ENCODE measurements at places on chromosomes 7 and 10.

GRCh38 chr10:122703483-122704448, 4.1 kb upstream of the C10orf120 start:
- DNase-seq, result no peak

DNA sequence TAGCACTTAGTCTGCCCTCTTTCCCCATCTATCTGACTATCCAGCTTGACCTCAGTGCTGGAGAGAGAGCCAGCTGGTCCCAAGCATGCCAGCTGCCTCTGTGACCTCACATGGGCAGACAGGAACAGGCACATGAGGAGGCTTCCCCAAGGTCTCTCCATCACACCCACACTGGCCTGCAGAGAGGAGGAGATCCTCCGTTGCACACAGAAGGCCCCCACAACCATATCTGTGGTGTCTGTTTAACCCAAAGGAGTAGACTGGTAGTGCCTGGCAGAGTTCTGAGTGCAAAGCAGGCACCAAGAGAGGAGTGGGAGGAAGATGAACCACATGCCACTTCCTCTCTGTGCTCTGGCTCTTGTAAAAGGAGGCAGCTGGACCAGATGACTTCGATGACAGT, 4.8 kb upstream of the ANK3 start:
- no peak for DNase-seq

DNA sequence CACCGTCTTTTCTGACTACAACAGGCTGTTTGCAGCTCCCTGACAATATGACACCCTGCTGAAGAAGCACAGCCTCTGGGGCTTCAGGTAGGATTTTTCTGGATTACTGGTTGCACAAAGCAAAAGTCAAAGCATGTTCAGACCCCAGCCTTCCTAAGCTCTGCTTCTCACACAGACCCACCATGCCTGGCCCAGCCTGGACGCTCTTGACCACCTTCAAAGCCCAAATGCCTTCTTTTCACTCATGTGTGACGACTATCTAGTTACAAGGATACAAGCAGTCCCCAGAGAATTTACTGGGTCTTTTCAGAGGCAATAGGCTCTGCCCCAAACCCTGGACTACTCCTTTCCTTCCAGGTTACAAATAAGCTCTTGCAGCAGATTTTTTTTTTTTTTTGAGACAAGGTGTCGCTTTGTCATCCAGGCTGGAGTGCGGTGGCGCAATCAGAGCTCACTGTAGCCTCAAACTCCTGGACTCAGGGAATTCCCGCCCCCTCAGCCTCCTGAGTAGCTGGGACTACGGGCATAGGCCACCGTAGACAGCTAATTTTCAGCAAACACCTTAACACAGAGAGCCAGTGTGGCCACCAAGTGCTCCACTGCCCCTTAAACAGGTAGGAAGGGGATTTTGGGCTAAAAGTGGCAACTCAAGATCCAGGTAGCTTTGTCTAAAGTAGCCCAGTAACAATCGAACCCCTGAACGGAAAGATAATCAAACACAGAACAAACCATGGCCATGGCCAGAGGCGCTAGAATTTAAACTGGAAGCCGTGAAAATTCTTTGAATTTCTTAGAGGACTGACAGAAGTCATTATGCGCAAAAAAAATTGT, 16.2 kb downstream of the SVIL start:
- no peak for DNase-seq

DNA sequence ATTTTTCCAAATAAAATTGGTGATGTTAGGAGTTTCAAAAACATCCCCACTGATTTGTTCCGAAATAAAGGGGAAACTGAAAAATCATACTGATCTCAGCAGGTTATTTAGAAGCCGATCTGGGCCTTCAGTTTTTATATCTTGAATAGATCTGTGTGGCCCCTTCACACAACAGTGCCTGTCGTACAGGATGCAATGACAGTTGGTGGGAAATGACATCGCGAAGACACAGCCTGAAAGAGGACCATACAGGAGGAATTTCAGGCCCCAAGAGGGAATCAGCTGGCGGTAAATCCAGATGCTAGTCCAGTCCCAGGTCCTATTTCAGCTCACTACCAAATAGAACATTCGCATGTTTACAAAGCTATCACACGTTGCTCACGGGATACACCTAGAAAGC, 3.0 kb downstream of the H2BK1 start:
- no peak for DNase-seq

- no peak for DNase-seq
These were observed 43.3 kb downstream of the TAF3 start for GRCh38 chr10:7861509-7862120.

DNA sequence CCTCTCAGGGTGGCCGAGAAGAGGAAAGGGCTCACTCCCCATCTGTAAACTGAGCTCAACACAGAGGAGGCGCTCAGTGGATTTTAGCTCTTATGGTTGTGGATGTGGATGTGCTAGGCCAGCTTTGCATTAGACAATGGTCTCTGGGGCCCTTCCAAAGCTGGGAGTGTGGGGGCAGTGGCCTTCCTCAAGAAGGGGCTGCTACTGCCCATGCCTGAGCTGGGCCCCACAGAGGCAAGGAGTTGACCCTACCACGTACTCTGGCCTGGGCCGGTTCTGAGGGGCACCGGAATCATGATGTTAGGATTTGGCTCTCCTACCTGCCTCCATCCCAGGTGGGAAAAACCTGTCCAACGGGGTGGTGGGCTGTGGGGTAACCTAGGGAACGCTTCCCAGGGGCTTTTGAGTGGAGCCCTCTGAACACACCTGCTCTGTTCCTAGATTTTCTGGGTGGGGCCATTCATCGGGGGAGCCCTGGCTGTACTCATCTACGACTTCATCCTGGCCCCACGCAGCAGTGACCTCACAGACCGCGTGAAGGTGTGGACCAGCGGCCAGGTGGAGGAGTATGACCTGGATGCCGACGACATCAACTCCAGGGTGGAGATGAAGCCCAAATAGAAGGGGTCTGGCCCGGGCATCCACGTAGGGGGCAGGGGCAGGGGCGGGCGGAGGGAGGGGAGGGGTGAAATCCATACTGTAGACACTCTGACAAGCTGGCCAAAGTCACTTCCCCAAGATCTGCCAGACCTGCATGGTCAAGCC, 11.5 kb downstream of the AQP1 start:
- DNase-seq, result no peak

- no peak for DNase-seq
These were observed 53.2 kb downstream of the KLHDC10 start for GRCh38 chr7:130123501-130123900.

DNA sequence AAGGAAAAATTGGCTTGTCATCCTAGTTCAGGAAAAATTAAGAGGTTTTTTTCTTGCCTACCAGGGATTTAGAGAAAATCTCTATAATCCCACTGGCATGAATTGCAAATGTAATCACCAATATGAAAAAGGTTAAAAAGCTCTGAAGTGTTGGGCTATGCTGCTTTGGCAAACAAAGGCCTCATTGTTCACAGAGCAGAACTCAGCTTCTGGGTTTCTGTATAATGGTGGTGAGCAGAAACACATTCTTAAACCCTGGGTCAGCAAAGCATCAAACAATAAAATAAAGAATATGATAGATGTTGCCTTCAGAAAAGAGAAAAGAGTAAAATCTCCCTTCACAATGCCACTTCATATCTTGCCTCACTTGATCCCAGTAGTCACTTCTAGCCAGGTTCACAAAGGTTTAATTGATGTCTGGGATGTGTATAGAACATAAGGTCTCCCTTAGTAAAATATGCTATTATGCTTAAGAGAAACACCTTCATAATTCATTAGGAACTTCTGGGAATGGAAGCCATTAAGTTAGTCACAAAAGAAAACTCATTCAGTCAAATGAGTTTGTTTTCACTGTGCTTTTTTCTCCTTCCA, 1255.5 kb upstream of the PHF14 start:
- peak; percentile 3 for DNase-seq

DNA sequence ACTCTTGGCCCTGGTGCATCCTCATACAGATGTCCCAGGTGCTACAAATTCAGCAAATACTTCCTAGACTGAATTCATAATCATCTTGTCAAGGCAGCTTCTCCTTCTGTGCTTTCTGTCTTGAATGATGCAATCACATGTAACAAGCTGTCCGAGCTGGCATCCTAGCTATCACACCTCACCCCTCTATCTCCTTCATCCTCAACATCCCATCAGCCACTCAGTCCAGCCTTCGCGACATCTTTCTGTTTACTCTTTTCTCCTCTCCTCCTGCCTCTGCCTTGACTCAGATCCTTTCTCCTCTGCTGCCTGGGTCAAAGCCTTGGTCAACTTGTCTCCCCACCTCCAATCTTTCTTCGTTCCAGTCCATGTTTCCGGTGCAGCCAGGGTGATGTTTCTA, 240.4 kb upstream of the CELF2 start:
- no peak for DNase-seq

- no peak for DNase-seq
These were observed 675.6 kb downstream of the REEP3 start for GRCh38 chr10:64196638-64197315.

DNA sequence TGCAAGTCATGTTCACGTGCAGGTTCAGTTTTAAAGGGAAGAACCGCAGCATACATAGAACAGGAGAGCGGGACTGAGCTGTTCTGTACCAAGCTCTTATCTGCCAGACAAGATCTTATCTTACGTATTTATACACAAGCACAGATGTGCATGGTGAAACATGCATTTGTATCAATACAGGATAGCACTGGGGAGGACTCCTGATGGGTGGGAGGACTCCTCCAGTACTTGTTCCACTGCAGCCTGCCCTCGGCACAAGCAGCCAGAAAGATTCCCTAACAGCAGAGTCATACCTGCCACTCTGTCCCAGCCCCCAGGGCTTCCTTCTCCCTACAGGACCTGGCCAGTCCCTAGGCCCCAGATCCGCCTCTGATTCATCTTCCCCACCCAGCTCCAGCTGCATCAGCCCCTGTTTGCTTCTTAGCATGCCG, 13.2 kb upstream of the PRKCQ start:
- no peak for DNase-seq

DNA sequence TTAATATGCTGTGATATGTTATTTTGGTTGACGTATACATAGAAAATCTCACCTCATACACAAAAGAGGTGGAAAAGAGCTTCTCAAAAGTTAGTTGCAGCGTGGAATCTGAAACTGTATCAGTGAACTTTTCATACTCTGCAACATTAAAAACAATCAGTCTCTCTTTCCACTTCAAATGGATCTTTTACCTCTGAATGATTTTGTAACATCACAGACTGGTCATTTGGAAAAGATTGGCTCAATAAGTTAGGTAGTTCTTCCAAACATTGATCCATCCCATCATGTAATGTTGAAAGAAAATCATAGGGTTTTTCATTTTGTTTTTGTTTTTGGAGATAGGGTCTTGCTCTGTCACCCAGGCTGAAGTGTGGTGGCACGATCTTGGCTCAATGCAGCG, 131.1 kb downstream of the AHR start:
- no peak for DNase-seq

DNA sequence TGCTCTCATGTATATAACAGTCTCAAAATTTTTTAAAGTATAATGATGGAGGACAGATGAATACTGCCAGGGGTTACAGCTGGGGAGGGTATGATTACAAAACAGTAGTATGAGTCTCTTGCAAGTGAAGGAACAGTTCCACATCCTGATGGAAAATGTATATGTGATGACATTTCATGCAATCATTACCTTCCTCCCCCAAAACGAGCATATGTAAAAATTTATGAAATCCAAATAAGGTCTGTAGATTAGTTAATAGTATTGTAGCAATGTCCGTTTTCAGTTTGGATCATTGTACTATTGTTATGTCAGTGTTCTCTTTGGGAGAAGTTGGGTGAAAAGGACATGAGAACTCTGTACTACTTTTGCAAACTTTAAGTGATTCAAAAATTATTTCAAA, 38.0 kb downstream of the DRGX start:
- no peak for DNase-seq

- DNase-seq, result no peak
These were observed 126.4 kb upstream of the FZD1 start for GRCh38 chr7:91137788-91138368.

DNA sequence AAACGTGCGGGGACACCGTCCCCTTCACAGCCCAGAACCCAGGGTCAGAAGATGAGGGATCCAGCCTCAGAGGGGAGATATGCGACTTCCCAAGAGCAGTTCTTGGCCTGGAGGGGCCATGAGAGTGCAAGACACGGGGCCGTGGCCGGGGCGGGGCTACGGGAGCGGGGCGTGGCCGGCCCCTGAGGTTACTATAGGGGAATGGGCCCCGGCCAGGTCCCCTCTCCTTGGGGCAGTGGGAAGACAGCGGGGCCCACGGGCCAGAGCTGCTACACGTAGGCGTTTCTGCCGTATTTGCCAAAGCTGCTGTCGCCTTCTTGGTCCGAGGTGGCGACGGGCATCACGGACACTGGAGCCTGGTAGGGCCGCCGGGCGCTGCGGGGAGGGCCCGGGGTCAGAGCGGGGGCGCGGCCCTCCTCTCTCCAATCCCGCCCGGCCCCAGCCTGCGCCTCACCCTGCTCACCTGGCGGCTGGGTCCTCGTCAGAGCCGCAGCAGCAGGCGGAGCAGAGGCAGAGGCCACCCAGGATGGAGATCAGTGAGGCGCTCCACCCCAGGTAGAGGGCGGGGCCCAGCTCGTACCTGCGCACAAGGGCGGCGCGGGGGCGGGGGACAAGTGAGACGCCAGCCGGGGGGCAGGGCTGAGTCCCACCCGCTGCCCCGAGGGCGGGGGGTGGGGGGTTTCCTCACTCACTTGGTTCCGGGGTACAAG, 5.3 kb downstream of the CLDN15 start:
- no peak for DNase-seq

- DNase-seq, result no peak
These were observed 11.9 kb downstream of the CDH23 start for GRCh38 chr10:71408436-71409225.

GRCh38 chr10:12638781-12639180, 289.4 kb downstream of the CAMK1D start:
- DNase-seq, result no peak
